HepG2 (cell line): ENCODE measurements at places on chromosomes 11 and 22. TPM values are rescaled to one million over a fixed set of nuclear protein-coding genes. Genes with fewer than 3 reads are reported as not detected.
A peak's percentile ranks its signal among the peaks of the same experiment; 100 is the strongest.

GRCh38 chr11:46338988-46339666, 8.1 kb upstream of the DGKZ start:
- H3K36me3 ChIP-seq: no peaks in the 10 kb centered on the region
- no peak for DNase-seq

DNA sequence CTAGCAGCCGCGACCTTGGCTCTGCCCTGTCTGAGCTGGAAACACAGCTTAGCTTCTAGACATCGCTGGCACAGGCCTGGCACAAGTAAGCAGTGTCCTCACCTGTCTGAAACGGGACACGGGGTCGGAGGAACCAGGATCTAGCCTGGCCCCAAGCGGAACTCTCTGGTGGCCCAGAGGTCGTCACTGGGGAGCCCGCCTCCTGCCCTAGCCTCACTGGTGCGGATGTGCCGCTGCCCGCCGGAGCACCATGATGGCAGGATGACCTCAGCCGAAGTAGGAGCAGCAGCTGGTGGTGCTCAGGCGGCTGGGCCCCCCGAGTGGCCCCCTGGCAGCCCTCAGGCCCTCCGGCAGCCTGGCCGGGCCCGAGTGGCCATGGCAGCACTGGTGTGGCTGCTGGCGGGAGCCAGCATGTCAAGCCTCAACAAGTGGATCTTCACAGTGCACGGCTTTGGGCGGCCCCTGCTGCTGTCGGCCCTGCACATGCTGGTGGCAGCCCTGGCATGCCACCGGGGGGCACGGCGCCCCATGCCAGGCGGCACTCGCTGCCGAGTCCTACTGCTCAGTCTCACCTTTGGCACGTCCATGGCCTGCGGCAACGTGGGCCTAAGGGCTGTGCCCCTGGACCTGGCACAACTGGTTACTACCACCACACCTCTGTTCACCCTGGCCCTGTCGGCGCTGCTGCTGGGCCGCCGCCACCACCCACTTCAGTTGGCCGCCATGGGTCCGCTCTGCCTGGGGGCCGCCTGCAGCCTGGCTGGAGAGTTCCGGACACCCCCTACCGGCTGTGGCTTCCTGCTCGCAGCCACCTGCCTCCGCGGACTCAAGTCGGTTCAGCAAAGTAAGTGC, 871 bp downstream of the SLC35E4 start:
- H3K4me1 ChIP-seq: peaks cover 10% of the 10 kb centered on the region
- no peak overlapping the region for H3K27ac ChIP-seq
- no peaks in the 10 kb centered on the region for H3K36me3 ChIP-seq

DNA sequence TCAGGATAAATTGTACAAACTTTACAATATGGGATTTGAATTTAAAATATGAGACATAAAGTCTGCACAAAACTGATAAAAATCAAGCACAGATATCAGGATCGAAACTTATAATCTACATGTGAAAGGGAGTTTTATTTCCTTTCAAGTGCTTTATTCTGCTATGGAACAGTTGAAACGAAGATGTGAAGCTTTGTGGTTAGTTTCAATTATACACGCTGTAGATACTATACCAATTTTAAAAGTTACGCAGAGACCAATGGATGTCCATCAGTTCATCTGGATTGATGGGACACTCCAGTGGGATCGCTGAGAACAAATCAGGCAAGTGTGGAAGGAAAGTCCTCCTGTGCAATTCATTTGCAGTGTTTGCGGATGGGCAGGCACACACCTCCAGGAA, 34.5 kb upstream of the CAT start:
- no peaks in the 10 kb centered on the region for H3K36me3 ChIP-seq
- DNase-seq: no peak
- no peak overlapping the region for H3K27ac ChIP-seq
- H3K27me3 ChIP-seq: no peaks in the 10 kb centered on the region
- H3K4me3 ChIP-seq: no peak overlapping the region
- peaks cover 52% of the 10 kb centered on the region for H3K4me1 ChIP-seq

GRCh38 chr11:118128721-118129470, 23.7 kb downstream of the SCN4B start:
- H3K36me3 ChIP-seq: no peaks in the 10 kb centered on the region
- no peak overlapping the region for H3K27ac ChIP-seq
- H3K4me3 ChIP-seq: no peak overlapping the region

DNA sequence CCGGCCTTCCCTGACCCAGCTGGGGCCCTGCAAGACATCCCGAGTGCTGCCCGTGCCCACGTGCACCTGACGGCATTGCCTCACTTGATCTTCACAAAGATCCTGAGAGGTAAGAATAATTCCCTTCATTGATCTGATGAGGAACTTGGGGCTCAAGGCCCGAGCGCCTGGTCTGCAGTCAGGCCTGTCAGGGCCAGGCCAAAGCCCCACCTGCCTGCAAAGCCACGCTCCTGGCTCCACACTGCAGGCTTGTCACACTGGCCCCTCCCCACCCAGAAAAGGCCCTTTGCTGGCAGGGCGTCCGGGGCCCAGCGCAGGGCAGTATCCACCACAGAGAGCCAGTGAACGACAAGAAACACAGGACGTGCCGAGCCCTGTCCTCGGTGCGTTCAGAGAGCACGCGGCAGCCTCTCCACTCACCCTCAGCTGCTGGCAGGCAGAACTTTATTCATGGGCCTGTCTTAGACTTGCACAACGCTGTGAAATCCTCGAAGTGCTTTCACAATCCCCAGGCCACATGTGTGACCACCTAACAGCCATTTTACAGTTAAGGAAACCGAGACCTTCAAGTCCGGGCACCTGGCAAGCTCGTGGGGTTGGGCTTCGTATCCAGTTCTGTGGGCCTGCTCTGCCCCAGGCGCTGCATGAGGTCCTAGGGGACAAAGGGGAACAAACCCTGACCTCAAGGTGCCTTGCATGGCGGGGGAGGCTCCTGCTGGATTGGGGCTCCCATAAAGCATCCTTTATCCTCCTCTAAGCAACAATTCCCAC, 14.8 kb downstream of the KIAA0930 start:
- H3K27me3 ChIP-seq: no peaks in the 10 kb centered on the region
- H3K4me1 ChIP-seq: peaks cover 42% of the 10 kb centered on the region
- no peak overlapping the region for H3K4me3 ChIP-seq
- peak overlapping the region; percentile 40 for H3K27ac ChIP-seq
- peak; percentile 25 for DNase-seq

DNA sequence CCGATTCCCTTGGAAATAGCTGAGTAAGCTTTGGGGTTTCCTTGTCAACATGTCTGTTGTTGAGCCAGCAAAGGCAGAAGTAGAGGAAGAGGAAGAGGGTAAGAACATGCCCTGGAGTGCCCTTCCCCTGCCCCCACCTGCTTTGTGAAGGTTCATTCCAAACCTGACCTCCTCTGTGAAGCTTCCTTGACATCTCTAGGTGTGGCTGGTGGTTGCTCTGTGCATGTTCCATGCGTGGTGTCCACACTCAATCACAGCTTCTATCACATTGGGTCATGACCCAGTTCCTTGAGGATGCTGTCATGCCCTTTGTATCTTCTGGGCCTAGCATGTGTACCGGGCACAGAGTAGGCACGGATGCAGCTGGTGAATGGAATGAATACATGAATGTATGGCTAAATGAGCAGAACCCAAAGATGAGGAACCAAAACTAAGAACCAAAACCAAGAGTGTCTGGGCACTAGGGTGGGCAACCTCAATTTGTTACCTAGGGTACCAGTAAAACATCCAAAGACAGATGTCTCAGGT, 23.7 kb upstream of the FXYD6 start:
- no peaks in the 10 kb centered on the region for H3K4me1 ChIP-seq
- peaks cover 55% of the 10 kb centered on the region; the same call in 2 of the 3 replicates for H3K27me3 ChIP-seq
- DNase-seq: no peak
- H3K4me3 ChIP-seq: no peak overlapping the region
- no peak overlapping the region for H3K27ac ChIP-seq

GRCh38 chr11:70694371-70694770, 296.0 kb downstream of the CTTN start:
- no peak for DNase-seq
- H3K27me3 ChIP-seq: no peaks in the 10 kb centered on the region
- peaks cover 19% of the 10 kb centered on the region for H3K36me3 ChIP-seq
- no peak overlapping the region for H3K27ac ChIP-seq
- H3K4me1 ChIP-seq: peaks cover 8% of the 10 kb centered on the region
- no peak overlapping the region for H3K4me3 ChIP-seq

- H3K36me3 ChIP-seq: no peaks in the 10 kb centered on the region
- no peaks in the 10 kb centered on the region for H3K4me1 ChIP-seq
- no peak overlapping the region for H3K27ac ChIP-seq
Measured at GRCh38 chr11:27075192-27075591, 34.6 kb downstream of the BBOX1 start.

DNA sequence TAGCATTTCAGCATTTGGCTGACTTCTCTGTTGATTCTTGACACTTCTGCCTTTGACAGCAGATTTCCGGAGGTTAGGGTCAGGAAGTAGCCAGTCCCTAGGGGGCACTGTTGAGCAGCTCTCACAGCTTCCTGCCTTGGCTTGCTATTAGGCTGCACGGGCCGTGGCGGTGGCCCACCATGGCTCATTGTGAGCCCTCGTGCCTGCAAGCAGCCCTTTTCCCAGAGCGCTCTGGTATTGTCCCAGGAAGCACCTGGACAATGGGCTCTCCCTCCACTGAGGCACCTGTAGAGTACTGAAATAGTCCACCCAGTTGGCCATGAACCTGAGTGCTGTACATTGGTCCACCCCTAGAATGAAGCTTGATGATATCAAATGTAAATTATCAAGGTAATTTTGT, 100.2 kb upstream of the GAL start:
- H3K27me3 ChIP-seq: no peaks in the 10 kb centered on the region
- no peak overlapping the region for H3K4me3 ChIP-seq
- DNase-seq: peak; percentile 15

DNA sequence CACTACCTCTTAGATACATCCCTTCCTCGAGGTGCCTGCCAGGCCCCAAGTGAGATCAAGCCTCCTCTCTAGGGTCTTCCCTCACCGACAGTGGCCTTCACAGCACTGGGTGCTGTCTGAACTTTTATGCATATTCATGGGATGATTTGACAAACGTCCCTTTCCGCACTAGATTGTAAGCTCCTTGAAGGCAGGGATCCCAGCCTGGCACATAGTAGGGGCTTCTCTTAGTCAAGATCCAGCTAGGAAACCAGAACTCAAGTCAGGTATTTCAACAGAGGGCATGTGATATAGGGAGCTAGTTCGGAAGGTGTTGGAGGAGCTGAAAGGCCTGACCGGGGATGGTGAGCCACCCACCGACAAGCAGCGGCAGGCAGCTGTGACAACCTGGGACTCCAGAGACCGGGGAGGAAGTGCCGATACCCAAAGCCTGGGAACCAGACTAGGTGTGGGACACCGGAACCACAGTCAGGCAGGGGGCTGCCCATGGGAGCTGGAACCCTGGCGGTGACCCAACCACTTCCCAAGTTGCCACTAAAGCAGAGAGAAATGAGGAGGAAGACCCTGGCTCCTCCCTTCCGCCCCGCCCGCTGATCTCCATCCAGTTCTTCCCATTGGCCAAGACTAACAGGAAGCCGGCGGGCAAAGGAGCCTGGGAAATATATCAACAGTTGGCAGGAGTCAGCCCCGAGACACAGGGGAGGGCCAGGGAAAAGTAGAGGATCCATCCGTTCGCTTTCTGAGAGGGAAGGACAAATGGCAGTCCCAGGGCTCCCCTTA, 39.8 kb upstream of the CD82 start:
- no peak overlapping the region for H3K27ac ChIP-seq
- no peak for DNase-seq
- peaks cover 3% of the 10 kb centered on the region for H3K27me3 ChIP-seq
- no peak overlapping the region for H3K4me3 ChIP-seq
- H3K36me3 ChIP-seq: no peaks in the 10 kb centered on the region

- no peaks in the 10 kb centered on the region for H3K27me3 ChIP-seq
- no peak overlapping the region for H3K4me3 ChIP-seq
- H3K27ac ChIP-seq: no peak overlapping the region
Measured at GRCh38 chr11:107830915-107831540, 27.6 kb downstream of the SLC35F2 start.

- no peaks in the 10 kb centered on the region for H3K36me3 ChIP-seq
- H3K27ac ChIP-seq: no peak overlapping the region
- H3K4me3 ChIP-seq: no peak overlapping the region
- no peaks in the 10 kb centered on the region for H3K27me3 ChIP-seq
Measured at GRCh38 chr11:63595296-63595695, 18.9 kb downstream of the PLAAT3 start.

DNA sequence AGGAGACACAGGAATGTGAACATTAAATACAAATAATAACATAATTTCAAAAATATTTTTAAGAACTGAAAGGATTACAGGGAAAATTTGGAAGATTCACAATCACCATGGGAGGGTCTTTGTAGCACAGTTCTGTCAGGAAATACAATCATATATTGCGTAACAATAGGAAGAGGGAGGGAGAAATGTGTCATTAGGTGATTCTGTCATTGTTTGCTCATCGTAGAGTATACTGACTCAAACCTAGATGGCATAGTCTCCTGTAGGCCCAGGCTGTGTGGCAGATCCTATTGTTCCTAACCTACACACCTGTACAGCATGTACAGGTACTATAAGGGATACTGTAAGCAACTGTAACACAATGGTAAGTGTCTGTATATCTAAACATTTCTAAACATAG, 330.4 kb downstream of the BRD1 start:
- peaks cover 20% of the 10 kb centered on the region; the same call in 2 of the 3 replicates for H3K27me3 ChIP-seq
- peaks cover 7% of the 10 kb centered on the region for H3K4me1 ChIP-seq
- no peak overlapping the region for H3K4me3 ChIP-seq
- H3K36me3 ChIP-seq: no peaks in the 10 kb centered on the region
- no peak overlapping the region for H3K27ac ChIP-seq

GRCh38 chr11:10019906-10020682, 273.9 kb downstream of the SBF2 start:
- DNase-seq: peak; percentile 7
- H3K27me3 ChIP-seq: no peaks in the 10 kb centered on the region
- H3K4me3 ChIP-seq: no peak overlapping the region
- no peak overlapping the region for H3K27ac ChIP-seq

- no peaks in the 10 kb centered on the region for H3K36me3 ChIP-seq
- H3K27me3 ChIP-seq: no peaks in the 10 kb centered on the region
- no peaks in the 10 kb centered on the region for H3K4me1 ChIP-seq
- DNase-seq: no peak
- no peak overlapping the region for H3K4me3 ChIP-seq
Measured at GRCh38 chr22:30649430-30650007, 13.9 kb downstream of the SLC35E4 start.

- no peaks in the 10 kb centered on the region for H3K4me1 ChIP-seq
- no peaks in the 10 kb centered on the region for H3K27me3 ChIP-seq
- no peak overlapping the region for H3K4me3 ChIP-seq
- no peak overlapping the region for H3K27ac ChIP-seq
- no peak for DNase-seq
Measured at GRCh38 chr11:42913731-42914130, 398.1 kb upstream of the API5 start.

Gene ACR
- polyA plus RNA-seq: 0.15 and 0.29 TPM in 2 replicates

Gene MUC6
- polyA plus RNA-seq: not detected in 2 replicates

Gene DDB1
- 175 and 217 TPM in 2 replicates for polyA plus RNA-seq

Gene BRSK2
- polyA plus RNA-seq: 0.74 and 2.3 TPM in 2 replicates

Gene HBG2
- polyA plus RNA-seq: not detected in 2 replicates

Gene LRRC10B
- polyA plus RNA-seq: not detected in 2 replicates

Gene OR5T1
- not detected in 2 replicates for polyA plus RNA-seq

Gene PGA5
- polyA plus RNA-seq: not detected in 2 replicates

Gene MPPED2
- not detected in 2 replicates for polyA plus RNA-seq

Gene THRSP
- 0.48 and 0.58 TPM in 2 replicates for polyA plus RNA-seq

Gene OR4D6
- not detected in 2 replicates for polyA plus RNA-seq
